ENCODE measurements at places on chromosomes 13 and 19.

GRCh38 chr19:4772566-4772965, 19.0 kb upstream of the FEM1A start:
- DNase-seq = peak; percentile 22

- DNase-seq = peak; percentile 2
Observed at GRCh38 chr13:100089465-100090032, 656 bp downstream of the PCCA start.

- no peak for DNase-seq
Observed at GRCh38 chr13:44867825-44868224, 121.4 kb downstream of the NUFIP1 start.

DNA sequence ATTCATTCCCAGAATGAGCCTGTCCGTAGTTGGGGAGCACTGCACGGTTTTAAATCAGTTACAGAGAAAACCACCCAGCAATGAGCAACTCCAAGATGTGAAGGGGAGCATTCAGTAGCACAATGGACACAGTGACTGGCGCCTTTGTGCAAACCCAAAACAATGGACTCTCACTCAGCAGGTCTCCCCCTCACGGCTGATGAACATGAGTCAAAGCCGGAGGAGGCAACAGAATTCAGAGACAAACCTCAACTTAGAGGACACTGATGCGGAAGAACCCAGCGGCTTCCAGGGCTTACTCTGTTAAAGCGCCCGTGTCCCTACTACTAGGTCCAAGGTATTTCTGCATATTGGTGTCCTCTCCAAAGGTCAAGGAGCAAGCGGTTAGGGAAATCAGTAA, 17.7 kb downstream of the PLEKHF1 start:
- no peak for DNase-seq

- no peak for DNase-seq
Observed at GRCh38 chr19:10788146-10788545, 47.9 kb downstream of the TMED1 start.

DNA sequence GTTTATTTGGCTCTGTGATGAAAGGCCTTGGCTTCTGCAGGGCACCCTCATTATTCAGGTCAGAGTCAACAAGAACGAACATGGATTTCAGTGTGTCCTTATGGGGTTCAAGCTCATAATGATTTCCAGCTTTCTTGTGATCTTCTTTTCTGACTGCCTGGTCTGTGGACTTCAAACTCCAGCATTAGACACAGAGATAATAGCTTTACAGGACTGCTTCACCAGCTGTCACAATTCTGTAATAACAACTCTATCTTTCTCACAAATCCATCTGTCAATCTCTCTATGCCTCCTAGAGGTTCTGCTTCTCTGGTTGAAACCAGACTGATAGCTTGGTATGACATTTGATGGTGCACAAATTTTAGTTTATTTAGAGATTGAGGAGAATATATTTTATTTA, 13.1 kb upstream of the SLITRK6 start:
- peak; percentile 48 for DNase-seq

Measured in NCI-H2227 treated with DMSO at 0.1 percent for 48 hours (cell line).